ENCODE measurements at places on chromosomes 11 and 22. TPM values are rescaled to one million over a fixed set of nuclear protein-coding genes. Genes with fewer than 3 reads are reported as not detected.

The RAPSN gene
- total RNA-seq = 0.95 TPM

DNA sequence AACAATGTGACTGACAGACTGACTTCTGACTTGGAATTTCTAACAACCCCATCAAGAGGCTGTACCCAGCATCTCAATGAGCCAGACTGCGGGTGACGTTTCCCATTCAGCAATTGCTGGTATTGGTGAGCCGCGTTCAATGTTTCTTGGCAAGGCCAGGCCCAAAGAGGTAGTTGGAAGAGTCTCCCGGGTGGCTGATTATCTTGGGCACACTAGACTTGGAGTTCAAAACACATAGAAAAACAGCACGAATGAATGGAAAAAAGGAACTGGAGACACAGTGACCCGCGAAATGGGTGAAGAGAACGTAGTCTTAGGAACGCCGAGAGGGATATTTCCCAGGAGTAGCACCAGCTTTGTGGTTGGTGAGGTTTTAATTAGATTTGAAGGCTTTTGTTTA, 115.7 kb downstream of the RPS6KA4 start:
- no peak for DNase-seq

The NPTXR gene
- total RNA-seq = 15.5 TPM

- DNase-seq = peak; percentile 68
Measured at GRCh38 chr11:129283141-129283540, 91.0 kb upstream of the ARHGAP32 start.

- DNase-seq = no peak
Measured at GRCh38 chr11:79747406-79747805, 306.6 kb upstream of the TENM4 start.

DNA sequence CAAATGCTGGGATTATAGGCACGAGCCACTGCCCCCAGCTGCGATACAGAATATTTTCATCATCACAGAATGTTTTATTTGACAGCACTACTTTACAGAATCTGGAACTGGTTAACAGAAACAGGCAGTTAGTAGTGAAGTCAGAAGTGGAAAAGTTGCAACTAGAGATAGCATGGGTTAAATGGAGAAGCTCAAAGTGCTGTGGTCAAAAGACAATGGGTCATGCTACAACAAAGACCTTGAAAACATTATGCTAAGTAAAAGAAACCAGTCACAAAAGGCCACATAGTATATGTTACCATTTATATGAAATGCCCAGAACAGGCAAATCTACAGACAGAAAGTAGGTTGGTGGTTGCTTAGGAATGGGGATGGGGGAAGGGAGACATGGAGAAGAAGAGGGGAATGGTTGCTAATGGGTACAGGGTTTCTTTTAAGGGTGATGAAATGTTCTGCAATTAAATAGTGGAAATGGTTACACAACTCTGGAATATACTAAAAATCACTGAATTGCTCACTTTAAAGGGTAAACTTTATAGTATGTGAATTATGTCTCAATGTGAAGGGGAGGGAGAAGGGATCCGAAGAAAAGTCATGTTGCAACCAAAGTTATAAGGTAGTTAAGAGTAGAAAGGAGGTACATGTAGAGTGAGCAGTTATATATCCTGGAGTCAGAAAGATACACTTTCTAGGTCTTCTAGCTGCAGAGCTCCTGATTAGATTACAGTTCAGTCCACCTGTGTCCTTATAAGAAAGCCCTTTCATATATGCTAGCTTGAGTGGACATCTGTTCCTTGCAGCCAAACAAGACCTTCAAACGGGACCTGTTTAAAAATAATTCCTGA, 46.3 kb upstream of the RAPSN start:
- DNase-seq = no peak

GRCh38 chr11:47245611-47246357, 2.8 kb downstream of the ACP2 start:
- no peak for DNase-seq

The GDPD5 gene
- 3.0 TPM for total RNA-seq

- DNase-seq = peak; percentile 67
Measured at GRCh38 chr11:11798586-11799438, 43.0 kb upstream of the USP47 start.

- peak; percentile 50 for DNase-seq
Measured at GRCh38 chr22:20494978-20495860, at the start of gene KLHL22. TSS of gene KLHL22 (minus strand) at chr22:20495795. CDS start at chr22:20489211, 6,584 bp downstream.

DNA sequence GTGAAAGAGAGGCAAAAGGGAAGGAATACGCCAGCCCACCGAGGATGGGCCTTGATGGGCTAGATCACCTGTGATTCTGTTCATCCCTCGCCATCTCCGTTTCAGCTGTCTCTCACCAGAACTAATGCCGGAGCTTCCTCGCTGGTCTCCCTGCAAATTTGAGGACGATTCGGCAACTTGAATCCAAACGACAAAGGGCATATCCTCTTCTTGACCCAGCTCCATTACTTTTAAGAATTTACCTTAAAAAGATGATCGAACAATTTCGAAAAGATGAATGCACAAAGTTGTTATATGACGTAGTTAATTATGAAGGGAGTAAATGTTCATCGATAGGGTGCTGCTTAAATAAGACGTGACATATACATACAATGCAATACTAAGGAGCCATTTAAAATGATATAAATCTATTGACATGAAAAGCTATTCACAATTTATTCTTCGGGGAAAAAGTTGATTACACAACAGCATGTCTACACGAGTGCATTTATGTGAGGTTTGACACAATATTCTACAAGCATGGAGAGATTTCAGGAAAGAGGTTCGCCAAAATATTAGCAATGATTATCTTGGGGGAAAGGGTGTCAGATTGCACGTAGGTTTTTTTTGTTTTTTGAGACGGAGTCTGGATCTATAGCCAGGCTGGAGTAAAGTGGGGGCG, 937 bp upstream of the FAM168A start:
- DNase-seq = no peak

DNA sequence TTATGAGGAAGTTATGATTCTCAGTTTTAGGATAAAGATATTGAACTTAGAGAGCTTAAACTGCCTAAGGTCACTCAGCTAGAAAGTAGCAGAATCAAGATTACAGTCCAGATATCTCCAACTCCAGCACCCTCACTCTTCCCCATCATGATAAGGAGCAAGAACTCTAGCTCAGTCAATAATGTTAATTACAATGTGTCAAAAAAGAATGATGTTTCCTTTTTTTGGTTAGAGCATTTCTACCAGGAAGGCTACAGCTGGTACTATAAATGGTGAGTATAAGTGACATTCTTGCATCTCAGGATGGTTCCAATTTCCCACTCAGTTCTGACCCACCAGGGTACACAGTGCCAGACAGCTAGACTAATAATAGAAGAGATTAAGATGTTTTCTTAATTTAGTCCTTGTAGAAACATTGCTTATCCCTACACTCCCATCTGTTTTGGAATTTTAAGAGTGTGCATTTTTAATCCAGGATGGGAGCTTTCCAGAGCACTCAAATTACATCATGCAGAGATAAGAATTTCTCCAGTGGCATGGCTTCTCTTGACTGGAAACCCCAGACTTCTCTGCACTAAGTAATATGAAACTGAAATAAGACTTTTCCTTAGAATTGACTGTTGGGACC, 21.6 kb upstream of the BBOX1 start:
- no peak for DNase-seq

The P2RY6 gene
- total RNA-seq = 4.3 TPM

The NUDT22 gene
- 81.6 TPM for total RNA-seq

The PVALB gene
- not detected for total RNA-seq

The TYR gene
- total RNA-seq = not detected

- DNase-seq = peak; percentile 64
Measured at GRCh38 chr22:20867179-20868024, 8.6 kb downstream of the SNAP29 start.

Data from mucosa of descending colon (tissue), 3 donors.